NCI-H82 (cell line): ENCODE measurements at places on chromosomes 2 and 18.

GRCh38 chr2:113120861-113121260 lies 6.5 kb upstream of the IL1RN start:
- DNase-seq = no peak

- DNase-seq = no peak
These were observed 147.7 kb upstream of the RAB12 start for GRCh38 chr18:8461544-8461943.

DNA sequence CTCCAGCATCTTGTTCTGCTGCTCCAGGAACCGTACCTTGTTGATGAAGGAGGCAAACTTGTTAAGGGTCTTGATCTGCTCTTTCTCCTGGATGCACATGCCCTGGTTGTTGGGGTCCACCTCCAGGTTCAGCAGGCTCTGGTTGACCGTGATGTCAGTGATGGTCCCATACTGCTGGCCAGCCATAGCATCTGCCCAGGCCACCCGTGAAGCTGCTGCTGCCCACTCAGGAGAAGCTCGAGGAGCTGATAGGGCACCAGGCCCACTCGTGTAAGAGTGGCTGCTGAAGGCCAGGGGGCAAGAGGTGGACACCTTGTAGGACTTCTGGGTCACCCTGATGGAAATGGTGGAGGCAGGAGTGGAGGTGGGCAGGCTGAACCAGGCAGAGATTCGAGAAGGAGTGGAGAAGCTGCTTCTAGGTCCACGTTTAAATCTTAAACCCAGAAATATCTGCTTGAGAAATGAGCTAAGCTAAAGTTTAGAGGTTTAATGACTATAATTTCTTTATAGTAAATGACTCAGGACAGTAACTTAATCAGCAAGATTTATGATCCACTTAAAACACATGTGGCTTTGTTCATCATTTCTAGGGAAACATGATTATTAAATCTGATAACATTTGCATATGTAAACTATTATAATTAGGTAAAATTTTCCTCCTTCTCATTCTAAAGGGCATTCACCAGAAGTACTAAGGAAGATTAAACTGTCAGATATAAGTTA lies 358.7 kb upstream of the SETBP1 start:
- no peak for DNase-seq

DNA sequence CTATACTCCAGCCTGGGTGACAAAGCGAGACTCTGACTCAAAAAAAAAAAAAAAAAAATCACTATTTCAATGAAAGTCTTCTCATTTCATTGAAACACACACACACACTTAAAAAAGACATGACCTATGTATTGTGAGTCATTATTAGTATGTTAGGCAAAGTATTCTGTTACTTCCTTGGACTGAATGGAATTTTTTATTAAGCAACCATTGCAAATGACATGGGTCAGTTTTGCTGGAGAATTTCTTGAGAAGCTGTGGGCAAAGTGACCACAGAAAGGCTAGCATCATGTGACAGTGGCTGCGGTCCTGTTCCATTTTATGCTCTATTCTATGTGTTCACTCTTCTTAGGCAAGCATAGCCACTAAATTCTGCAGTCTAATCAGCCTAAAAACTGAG lies 695.7 kb downstream of the TDRD15 start:
- DNase-seq = no peak

DNA sequence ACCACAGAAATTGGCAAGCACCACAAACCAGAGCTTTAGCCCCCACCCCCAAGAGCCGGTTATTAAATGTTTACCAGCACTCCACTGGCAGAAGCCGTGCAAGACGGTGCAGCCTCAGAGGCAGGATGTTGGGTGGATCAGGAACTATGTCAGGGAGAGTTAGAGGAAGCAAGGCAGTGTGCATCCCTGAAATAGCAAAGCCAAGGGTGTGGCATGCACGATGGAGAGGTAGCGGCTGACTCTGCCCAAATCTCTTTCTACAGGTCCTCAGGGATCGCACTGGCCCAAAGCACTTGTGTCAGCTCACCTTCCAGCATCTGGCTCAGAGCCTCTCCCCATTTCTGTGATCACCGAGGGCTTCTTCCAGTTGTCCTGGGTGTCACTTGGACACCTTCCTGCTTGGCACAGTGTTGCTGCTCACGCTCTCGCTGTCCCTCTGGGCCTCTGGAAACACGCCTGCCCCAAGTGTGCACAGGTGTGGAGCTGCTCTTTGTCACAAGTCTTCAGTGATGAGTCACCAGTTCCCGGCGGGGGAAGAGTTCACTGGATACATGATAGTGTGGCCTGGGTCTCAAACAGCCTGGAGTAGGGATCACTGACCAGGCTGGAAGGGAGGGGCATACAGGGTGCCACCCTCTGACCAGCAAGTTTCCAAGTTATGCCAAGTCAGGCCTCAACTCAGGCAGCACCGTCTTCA lies 17.3 kb upstream of the B3GNT7 start:
- DNase-seq = no peak

- no peak for DNase-seq
These were observed 90.5 kb upstream of the MAPK4 start for GRCh38 chr18:50469380-50469781.

- no peak for DNase-seq
These were observed 3.0 kb downstream of the ACOXL start for GRCh38 chr2:110735366-110735765.

DNA sequence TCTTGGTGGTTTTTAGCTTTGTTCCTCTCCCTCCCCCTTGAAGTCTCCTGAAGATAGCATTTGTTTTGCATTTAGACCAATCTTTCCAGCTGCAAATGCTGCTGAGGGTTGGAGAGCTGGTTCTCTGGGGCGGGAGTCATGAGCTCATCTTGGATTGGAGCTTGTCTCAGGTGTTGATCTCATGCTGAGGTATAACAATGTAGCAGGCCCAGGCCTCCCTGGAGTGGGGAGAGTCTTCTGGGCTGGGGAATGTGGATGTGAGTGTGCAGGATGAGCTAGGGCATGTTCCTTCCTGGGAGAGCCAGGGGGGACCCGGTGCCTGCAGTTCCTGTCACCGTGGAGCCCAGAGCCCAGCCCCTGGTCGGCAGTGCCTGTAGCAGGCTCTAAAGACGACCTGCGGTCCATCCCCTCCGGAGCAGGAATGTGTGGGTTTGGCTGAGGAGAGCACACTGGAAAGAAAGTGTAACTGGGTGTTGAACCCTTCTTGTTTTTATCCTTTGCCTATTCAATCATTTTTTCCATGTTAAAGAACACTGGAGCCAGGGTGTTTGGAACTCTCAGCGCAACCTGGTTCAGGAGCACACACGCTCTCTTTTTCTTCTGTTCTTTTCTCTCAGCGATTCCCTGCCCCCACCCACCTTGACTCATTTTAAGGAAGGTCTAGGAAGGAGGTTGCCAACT lies 2.7 kb downstream of the ZNF532 start:
- DNase-seq = no peak

DNA sequence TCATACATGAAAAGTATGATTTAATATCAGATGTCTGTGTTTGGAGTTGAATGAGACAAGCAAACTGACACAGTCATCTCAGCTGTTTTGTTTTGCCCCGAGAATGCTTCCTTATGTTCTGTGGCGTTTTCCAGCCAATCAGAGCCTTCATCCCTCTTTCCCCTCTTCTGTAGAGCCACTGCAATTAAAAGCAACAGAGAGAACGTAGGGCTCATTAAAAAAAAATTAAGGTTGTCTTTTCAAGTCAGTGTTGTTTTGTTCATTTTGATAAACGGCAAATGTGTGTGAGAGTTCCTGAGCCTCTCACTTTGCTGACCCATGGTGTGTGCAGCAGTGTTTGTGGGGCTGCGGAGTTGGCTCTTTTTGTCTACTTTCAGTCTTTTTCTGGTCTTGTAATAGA lies 216.0 kb downstream of the FHOD3 start:
- no peak for DNase-seq

- DNase-seq = no peak
These were observed 138.5 kb downstream of the MTX2 start for GRCh38 chr2:176407706-176408105.

GRCh38 chr2:153770359-153770991 lies 101.2 kb upstream of the GALNT13 start:
- peak; percentile 3 for DNase-seq

- DNase-seq = no peak
These were observed 25.9 kb upstream of the ATP9B start for GRCh38 chr18:79043288-79043687.

DNA sequence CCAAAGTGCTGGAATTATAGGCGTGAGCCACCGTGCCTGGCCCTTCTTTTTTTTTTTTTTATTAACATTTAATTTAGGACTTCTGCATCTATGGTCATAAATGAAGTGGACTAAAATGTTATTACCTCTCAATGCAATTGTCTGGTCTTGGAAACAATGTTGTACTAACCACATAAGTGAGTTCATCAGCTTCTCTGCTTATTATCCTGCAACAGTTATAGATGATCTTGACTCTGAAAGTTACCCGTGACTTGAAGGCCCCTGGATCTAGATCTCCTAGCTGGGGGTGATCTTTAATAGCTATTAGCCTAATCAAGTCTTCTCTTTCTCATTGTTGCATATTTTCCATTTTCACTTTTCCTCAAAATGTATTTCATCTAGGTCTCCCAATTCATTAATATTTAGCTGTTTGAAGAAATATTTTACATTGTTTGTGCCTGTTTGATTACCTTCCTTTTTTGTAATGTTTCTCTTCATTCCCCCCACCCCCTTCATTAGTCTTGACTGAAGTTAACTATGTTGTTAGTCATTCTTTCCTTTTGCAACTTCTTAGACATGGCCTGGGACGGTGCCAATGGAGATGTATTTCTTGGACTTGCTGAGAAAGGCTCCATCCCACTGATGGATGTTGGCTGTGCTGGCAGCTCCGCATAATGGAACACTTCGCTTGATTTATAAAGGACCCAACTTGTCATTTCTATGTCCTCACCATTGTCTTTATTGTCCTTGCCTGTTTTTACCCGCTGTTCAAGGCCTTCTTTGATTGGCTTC lies 141.6 kb upstream of the RIOK3 start:
- no peak for DNase-seq

DNA sequence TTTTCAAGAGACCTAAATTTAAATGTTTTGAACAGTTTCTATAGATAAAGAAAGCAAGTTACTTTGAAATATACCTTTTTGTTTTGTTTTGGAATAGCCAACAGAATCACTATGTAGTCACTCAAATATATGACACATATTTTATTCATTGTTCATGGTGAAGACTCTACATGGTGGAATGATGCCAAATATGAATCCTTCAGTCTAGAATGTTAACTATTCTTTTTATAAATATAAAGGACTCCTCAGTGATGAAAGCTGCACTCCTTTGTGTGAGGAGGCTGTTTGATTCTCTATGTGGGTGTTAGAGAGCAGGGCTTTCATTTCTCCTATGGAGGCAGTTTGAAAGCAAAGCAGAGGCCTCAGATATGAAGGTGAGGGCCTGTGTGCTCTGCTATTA lies 396.4 kb upstream of the LRRTM1 start:
- DNase-seq = no peak

DNA sequence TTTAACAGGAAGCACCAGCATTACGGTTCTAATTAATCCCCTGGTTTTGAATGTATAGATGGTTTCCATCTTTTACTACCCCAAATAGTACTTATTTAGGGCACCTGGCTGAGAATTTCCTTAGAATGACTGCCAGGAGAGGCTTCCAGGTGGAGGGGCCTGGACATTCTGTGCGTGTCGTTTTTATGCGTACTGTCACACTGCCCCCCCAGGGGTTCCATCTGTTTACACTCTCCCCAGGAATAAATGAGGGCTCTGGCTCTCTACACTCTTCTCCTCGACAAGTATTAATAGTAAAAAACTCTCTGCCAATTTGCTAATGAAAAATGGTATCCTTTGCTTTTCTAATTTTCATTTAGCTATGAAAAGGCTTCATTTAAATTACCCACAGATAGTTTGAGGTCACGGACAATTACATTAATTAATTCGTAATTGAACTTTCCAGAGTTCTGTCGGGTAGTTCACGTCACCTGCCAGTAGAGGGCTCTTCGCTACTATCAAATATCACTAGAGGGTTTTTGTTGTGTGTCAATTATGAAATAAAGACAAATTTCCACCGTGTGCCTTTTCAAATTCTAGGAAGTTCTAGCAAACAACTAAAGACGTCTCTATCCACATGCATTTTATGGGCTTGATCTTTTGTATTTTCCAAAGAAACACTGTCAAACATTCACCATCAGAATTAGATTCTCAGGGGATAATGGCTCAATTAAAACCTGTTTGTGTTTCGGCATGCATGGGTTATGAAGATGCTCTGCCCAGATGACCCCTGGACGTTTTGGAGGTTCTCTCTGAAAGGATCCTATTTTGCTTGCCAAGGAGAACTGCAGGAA lies 88.8 kb upstream of the ASB18 start:
- peak; percentile 54 for DNase-seq

- no peak for DNase-seq
These were observed 122.3 kb downstream of the MEMO1 start for GRCh38 chr2:31888550-31888949.

GRCh38 chr2:124310671-124311070 lies 285.6 kb downstream of the CNTNAP5 start:
- no peak for DNase-seq

DNA sequence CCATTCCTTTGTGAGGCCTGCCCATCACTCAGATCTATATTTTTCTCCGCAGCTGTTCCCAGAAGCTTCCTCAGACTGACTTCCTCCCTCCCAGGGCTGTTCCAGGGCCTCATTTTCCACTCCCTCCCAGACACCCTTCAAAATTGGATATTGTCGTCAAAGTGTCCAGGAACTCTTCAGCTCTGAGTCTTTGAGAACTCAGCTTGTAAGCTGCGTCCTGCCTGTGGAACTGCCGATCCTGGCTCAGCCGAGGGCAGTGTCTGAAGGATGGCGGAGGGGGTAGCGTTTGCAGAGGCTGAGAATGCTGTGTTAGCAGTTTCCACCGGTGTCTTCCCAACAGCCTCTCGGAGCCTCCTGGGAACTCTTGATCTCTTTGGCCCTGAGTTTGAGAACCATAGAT lies 27.1 kb downstream of the NCK2 start:
- DNase-seq = no peak

DNA sequence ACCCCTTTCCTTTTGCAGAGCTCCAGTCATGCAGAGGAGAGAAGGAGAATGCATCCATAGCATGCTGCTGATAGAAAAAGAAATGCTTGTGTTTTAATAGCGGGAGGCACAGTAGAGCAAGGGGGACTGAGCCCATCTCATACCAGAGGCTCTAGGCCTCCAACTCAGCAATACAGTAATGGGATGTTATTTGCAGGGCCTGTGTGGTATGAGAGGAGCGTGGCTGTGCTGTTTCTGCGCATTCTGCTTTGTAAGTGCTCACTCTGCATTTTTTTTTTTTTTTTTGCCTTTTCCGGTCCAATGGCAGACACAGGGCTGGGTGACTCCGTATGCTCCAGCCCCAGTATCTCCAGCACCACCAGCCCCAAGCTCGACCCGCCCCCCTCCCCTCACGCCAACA lies 200.0 kb downstream of the GBX2 start:
- DNase-seq = no peak
